Activated CD8-positive, alpha-beta memory T cell treated with anti-CD3 and anti-CD28 coated beads, Interleukin-2, amount 50 U/mL, for 4 hours (primary cell): ENCODE measurements at places on chromosomes 11 and 22.

- DNase-seq = no peak
These were observed 57.3 kb downstream of the C11orf91 start for GRCh38 chr11:33643167-33643824.

GRCh38 chr11:66859686-66860448 is 3.0 kb downstream of the LRFN4 start:
- DNase-seq = no peak

GRCh38 chr11:22559416-22559815 is 66.2 kb downstream of the FANCF start:
- no peak for DNase-seq

- peak; percentile 49 for DNase-seq
These were observed at the start of gene DSCAML1 for GRCh38 chr11:117796872-117797529. Gene DSCAML1, minus strand, starts transcription at chr11:117797216. Its CDS starts 137 bp downstream, at chr11:117797079.
